ENCODE measurements at places on chromosomes 16 and 17.

GRCh38 chr17:41474863-41475262 lies 6.1 kb downstream of the KRT35 start:
- DNase-seq: no peak

DNA sequence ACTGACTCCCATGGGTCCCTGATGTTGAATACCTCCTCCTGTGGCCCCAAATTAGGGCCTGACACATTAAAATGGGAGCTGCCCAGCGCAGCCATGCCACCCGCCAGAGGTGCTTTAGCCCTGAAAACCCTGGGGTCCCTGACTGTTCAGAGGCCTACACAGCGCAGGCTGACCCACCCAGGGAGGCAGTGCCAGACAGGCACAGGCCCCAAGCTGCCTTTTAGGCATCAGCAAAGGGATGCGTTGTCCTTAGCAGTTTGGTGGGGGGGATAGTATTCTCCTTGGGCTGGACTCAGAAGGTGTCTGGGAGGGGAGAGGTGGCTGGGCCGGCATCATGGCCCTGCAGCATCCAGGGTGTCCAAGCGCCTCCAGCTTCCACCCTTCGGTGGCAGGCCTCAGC lies 1.4 kb downstream of the RAPGEFL1 start:
- DNase-seq: no peak

GRCh38 chr16:86245895-86246294 lies 264.4 kb upstream of the FOXF1 start:
- DNase-seq: no peak

DNA sequence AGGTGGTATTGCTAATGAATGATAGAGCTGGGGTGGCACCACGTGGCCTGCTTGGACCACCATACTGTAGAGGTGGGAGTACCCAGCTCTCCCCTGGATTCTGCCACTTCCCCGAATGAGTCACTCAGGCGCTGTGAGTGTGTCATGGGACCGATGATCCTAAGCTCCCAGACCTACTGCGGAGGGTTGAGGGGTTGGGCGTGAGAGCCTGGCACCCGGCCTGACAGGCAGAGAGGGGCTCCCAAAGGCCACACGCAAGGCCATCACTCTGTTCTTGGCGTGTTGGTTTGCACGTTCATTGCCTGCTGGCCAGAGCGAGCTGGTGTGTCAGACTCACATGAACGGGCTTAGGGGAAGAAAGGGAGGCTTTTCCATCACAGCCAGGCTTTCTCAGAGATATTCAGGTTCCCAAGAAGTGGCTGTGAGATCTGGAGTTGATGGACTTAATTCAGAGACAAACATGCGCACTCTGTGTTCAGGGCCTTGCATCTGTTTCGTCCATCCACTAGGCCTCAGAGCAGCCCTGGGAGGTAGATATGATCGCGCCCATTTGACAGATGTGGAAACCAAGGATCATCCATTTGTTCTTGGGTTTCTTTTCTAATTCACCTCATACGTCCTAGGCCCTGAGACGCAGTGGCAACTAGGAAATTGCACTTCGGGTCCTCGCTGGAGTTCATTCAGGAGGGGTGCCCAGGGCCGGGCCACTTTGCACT lies 41.4 kb downstream of the CMIP start:
- no peak for DNase-seq

- no peak for DNase-seq
Measured at GRCh38 chr17:51103451-51103850, 17.2 kb downstream of the SPAG9 start.

- no peak for DNase-seq
Measured at GRCh38 chr16:80682421-80683070, 121.9 kb downstream of the CDYL2 start.

DNA sequence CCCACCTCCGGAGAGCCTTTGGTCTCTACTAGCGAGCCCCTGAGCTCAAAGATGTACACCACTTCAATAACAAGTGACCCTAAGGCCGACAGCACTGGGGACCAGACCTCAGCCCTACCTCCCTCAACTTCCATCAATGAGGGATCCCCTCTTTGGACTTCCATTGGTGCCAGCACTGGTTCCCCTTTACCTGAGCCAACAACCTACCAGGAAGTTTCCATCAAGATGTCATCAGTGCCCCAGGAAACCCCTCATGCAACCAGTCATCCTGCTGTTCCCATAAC lies 702 bp downstream of the SPN start:
- DNase-seq: no peak

- DNase-seq: no peak
Measured at GRCh38 chr17:36978810-36979564, 30.2 kb downstream of the AATF start.

- DNase-seq: no peak
Measured at GRCh38 chr17:79862771-79863440, 23.7 kb upstream of the CBX4 start.

- no peak for DNase-seq
Measured at GRCh38 chr17:50848711-50849110, 13.3 kb downstream of the WFIKKN2 start.

Measured in RPMI8226 (cell line).